Stimulated activated CD8-positive, alpha-beta memory T cell treated with anti-CD3 and anti-CD28 coated beads, Interleukin-4, amount 100 ng/mL, for 1 hour (primary cell): ENCODE measurements at places on chromosomes 6 and 20.

GRCh38 chr6:158960026-158960425 is 40.0 kb downstream of the RSPH3 start:
- no peak for DNase-seq

DNA sequence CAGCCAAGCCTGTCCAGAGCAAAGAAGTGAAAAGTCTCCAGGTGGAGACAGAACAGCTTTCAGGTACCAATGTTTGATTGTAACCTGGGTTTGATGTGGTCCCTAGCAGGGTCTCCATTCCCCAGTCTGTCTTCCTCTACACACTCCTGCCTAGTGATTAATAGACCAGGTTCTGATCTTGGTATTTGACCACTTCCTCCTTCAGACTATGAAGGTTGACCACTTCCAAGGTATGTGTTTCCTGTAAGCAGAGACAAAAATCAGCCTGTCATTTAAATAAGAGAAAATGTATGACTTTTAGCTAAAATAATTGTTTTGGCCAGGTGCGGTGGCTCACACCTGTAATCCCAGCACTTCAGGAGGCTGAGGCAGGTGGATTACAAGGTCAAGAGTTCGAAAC is 41.8 kb upstream of the TOP1 start:
- DNase-seq, result no peak

- no peak for DNase-seq
Measured at GRCh38 chr6:2232445-2232844, 13.0 kb downstream of the GMDS start.

DNA sequence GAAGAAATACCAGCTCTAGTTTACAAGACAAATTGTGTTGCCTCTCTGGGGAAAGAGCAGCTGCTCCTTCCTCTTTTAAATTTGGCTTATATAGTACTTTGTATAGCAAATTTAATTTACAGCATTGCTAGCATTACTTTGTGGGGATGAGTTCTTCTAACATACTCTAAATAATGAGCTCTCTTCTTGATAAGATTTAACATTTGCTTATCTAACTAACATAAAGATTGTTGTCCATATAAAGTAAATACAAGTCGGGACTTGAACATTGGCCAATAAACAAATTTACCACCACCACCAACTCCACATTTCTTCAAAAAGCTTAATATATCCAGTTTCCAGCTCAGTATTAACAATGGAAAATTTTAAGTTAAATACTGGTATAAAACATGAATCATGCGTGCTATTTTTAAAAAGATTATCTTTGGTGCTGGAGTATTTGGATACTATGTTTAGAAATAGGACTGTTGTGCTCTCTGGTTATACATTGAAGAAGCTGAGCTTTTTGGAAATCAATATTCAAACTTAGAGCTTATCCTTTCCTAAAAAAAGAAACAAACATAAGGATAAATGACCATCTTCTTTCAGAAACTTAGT is 1146.9 kb upstream of the GJE1 start:
- DNase-seq, result no peak

- DNase-seq, result no peak
Measured at GRCh38 chr6:126429866-126430265, 90.0 kb downstream of the CENPW start.

- DNase-seq, result no peak
Measured at GRCh38 chr6:106882601-106883518, 91.7 kb downstream of the CD24 start.

DNA sequence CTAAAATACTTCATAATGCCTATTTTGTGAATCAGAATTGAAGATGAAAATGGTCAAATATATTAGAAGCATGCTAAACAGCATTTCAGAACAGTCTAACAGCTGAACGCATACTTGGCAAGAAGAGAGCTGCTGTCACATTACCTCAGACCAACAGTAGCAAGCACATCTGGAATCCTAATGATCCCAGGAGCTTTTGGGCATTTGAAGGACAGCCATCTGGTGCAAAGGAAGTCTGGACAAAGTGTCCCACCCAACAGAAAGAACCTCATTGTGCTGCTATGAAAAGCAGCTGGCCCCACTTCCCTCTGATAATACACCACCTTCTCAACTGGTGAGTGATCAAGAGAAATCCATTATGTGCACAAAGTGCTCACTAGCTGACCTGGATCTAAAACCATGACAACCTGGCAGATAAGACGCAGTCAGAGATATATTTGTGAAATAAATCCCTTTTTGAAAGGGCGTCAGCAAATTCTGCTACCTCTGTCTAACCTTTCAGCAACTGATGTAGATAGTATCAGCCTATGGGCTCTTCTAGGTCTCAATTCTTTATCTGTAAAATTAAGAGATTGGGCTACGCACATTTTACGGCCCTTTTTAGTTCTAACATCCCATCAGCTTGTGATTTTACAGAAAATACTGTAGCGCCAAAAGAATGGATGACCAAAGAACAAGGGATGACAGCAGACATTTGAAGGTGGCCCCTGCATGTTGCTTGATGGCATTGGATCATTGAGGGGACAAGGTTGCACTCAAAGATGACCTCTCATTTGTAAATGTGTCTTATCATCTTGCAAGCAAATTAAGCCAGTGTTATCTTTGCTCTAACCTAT is 78.7 kb downstream of the SGK1 start:
- no peak for DNase-seq

DNA sequence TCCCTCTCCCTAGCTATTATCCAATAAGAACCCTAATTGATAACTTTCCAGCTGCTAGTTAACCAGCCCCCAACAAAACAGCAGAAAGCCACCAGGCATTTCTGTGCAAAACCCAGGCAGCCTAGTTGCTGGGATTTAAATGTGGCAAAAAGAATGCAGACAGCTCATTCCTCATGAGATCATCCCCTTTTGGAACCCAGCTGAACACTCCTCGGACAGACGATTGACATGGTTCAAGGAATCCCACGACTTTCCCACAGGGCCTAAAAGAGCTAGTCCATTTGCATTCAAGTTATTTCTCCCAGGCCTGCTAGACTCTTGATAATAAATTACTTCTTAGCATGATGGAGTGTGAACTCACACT is 24.0 kb downstream of the JAG1 start:
- no peak for DNase-seq

DNA sequence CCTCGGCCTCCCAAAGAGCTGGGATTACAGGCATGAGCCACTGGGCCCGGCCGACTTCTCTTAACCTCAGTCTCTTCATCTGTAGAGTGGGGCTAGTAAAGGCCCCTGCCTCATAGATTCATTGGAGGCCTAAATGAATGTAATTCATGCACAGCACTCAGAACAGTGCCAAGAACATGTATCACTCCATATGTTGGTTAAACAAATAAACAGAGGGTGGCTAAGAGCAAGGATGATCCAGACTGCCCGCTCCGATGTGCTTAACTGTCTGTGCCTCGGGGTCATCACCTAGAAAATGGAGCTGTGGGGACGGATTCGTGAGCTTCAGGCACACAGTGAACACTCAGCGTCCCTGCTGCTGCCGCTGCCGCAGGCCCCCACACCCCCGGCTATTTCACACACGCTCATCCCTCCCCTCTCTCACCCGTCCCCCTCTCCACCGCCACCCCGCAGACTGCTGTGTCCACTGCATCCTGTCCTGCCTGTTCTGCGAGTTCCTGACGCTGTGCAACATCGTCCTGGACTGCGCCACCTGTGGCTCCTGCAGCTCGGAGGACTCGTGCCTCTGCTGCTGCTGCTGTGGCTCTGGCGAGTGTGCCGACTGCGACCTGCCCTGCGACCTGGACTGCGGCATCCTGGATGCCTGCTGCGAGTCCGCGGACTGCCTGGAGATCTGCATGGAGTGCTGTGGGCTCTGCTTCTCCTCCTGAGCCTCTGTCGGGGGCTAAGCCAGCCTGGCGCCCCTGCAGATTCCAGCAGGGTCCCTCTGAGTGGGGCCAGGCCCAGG is 14.8 kb downstream of the MDFI start:
- no peak for DNase-seq

- DNase-seq, result no peak
Measured at GRCh38 chr6:127365874-127366273, 22.5 kb upstream of the ECHDC1 start.

DNA sequence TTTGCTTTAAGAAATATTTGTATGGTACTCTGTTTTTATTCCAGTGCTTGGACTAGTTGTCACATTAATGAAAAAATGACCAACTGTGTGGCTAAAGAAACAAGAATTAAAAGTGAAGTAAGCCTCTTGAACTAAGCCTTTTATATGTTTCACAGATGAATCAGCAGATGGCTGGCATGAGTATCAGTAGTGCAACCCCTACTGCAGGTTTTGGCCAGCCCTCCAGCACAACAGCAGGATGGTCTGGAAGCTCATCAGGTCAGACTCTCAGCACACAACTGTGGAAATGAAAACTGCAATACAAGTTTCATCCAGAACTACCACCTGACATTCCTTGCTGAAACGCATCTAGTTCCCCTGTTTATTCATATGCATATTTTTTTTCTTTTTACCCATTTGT is 96.8 kb downstream of the B3GAT2 start:
- no peak for DNase-seq

DNA sequence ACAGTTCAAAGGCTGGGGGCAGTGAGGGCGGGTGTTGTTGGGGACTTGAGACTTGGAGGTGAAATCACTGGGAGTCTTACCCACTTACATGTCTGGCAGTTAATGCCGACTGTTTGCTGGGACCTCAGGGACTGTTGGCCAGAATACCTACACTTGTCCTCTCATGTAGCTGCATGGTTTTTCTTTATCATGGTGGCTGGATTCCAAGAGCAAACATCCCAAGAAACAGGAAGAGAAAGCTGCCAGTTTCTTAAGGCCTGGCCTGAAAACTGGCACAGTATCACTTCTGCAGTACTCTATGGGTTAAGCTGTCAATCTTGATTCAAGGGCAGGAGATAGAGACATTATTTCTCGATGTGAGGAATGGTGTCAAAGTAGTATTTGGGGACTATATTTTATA is 19.8 kb upstream of the C6orf62 start:
- no peak for DNase-seq

DNA sequence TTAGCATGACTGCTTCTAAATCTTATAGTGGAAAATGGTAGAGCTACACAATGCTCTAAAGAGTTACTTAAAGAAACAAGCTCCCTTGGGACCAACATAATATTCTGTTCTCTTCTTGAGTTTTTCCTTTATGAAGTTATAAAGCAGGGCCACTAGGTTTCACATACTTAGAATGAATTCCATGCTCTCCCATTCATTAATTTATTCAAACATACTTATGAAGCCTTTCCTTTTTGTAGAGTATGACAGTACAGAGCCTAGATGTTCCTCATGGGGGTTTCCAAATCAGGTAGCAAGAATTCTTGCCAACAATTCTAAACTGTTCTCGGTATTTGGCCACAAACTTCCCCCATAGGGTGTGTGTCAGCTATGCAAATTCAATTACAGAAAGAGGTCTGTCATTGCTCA is 20.6 kb upstream of the FABP7 start:
- no peak for DNase-seq

- DNase-seq, result no peak
Measured at GRCh38 chr6:7906741-7907140, 3.8 kb downstream of the TXNDC5 start.

DNA sequence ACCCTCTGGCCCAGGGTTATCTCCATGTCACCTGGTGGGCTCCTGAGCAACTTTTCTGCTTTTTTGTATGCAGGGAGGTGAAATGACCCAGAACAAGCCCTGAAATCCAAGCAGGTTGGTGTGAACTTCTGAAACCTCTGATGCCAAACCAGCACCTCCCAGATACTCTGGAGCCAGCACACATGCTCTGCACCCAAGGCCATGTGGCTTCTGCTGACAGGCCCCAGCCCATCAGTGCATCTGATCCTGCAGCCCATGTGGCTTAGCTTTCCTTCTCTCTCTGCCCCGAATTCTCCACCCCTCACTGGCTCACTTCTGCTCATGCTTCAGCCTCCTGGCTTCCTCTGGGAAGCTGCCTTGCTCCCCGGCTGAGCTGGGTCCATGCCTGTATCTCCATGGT is 59.3 kb upstream of the RPS6KA2 start:
- DNase-seq, result no peak

GRCh38 chr6:149153100-149153499 is 164.4 kb upstream of the TAB2 start:
- DNase-seq, result no peak
